DMS53 (cell line): ENCODE measurements at places on chromosomes 12 and 14.
A peak's percentile ranks its signal among the peaks of the same experiment; 100 is the strongest.

GRCh38 chr12:115108129-115109100 is 424.4 kb upstream of the TBX3 start:
- DNase-seq: no peak

GRCh38 chr12:108850854-108851573 is 6.4 kb downstream of the SSH1 start:
- DNase-seq: no peak

- DNase-seq: no peak
Measured at GRCh38 chr14:57749267-57749666, 116.6 kb downstream of the SLC35F4 start.

- no peak for DNase-seq
Measured at GRCh38 chr14:99727096-99727870, 43.2 kb downstream of the CYP46A1 start.

- DNase-seq: no peak
Measured at GRCh38 chr12:75890660-75891059, 140.9 kb downstream of the PHLDA1 start.

DNA sequence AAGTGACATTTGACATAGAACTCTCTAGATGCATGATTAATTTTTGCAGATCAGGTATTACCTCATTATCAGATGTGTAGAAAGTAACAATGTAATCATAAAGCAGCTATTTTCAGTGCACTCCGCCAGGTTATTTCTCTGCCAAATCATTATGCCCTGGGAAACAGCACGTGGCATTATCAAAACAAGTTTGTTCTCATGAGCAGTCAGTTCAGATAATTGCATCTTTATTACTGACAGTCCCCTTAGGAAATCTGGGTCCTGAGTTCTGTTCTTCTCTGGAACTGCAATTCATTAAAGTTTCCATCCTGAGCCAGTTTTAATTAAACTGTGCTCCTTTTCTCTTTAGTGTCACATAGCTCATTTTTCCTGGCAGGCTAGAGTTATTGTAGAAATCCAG is 94.7 kb upstream of the KRR1 start:
- DNase-seq: no peak

DNA sequence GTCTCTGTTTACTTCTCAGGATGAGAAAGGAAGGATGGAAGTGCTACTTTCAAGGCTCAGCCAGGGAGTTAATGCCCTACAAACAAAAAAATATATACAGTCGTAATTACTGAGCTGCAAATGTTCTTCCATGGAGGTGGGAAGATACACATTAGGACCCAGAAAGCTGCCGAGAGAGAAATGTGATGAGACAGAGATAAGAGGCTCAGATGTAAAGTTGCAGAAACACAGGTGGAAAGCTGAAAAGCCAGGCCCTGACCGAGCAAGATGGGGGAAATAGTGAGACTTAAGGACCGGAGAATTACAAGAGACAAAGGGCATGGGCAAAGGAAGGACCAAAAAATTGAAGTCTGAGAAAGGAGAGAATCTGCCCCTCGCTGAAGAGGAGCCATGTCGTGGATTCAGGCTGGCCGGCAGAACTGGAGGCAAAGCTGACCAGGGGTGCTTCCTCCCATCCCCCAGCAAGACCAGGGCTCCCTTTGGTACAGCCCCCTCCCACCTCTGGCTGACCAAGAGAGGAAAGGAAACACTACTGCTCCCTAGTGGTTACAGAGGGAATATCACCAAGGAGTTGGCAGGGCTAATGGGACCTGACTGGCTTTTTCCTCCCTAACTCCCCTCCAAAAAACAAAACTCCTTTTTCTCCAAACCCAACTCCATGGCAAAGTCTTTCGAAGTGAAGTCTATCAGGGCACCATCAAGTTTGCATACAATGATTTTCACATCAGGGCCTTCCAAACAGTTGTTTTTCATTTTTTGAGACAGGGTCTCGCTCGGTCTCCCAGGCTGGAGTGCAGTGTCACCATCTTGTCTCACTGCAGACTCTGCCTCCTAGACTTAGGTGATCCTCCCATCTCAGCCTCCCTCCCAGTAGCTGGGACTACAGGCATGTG is 12.1 kb downstream of the ZFHX2 start:
- DNase-seq: peak; percentile 51

DNA sequence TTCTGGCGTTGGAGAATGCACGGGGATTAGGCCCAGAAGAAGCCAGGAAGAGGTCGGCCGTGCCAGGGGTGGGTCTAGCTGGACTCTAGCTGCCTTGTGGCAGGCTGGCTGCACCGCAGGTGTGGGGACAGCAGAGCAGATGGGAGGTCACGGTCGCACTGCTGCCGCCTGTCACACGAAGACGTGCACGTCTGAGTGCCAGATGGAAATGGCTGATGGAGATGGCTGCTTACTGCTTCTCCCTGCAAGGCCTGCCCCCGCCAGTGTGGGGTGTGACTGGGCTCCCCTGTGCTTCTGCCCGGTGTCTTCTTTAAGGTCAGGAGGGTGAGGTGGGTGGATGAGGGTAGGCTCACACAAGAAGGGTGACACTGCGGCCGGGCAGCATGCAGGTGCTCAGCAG is 79.0 kb downstream of the MOK start:
- DNase-seq: no peak
